AML-193 (cell line): ENCODE measurements at places on chromosomes 7 and 10.

- no peak for DNase-seq
Observed at GRCh38 chr10:110456046-110456445, 41.7 kb upstream of the DUSP5 start.

- DNase-seq: no peak
Observed at GRCh38 chr10:71442859-71443570, 46.3 kb downstream of the CDH23 start.

DNA sequence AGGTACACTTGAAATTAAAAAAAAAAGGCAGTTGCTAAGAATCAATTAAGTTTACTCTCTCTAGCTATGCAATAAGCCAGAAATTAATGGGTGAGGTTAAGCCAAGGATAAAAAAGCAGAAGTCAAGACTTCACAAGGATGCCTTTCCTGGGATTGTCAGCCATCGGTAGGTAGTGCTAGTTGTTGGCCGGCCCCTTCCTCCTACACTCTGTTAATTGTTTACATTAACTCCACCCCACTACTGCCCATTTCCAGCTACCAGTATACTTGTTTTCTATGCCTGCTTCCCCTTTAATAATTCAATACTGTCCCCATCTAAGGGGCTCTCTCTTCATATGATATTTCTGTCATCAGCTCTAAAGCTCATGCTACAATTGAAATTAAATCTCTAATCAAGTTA lies 461.0 kb downstream of the IPMK start:
- DNase-seq: no peak

- DNase-seq: no peak
Observed at GRCh38 chr10:116702165-116702564, 40.2 kb downstream of the HSPA12A start.

DNA sequence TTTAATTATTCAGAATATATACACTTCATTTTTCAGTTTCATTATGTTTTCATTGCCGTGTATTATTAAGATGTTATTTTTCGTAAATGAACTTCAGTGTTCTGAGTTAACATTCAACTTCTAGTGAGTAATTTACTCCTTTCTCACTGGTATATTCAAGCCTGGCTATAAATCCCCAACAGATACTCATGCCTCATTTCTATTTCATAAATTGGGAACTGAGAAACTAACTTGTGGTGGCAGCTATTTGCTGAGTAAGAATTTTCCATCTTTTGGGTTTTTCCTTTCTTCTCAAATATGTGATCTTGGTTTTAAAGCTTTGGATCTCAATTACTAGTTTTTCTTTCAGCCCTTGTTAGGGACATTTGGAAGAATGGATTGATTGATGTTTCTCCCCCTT lies 281.1 kb downstream of the CDK14 start:
- no peak for DNase-seq

GRCh38 chr10:46318799-46319198 lies 32.0 kb downstream of the ANTXRL start:
- no peak for DNase-seq

- DNase-seq: no peak
Observed at GRCh38 chr7:16904076-16904475, 22.3 kb upstream of the AGR3 start.

- DNase-seq: peak; percentile 39
Observed at GRCh38 chr10:62632071-62632809, 172.3 kb upstream of the ADO start.

DNA sequence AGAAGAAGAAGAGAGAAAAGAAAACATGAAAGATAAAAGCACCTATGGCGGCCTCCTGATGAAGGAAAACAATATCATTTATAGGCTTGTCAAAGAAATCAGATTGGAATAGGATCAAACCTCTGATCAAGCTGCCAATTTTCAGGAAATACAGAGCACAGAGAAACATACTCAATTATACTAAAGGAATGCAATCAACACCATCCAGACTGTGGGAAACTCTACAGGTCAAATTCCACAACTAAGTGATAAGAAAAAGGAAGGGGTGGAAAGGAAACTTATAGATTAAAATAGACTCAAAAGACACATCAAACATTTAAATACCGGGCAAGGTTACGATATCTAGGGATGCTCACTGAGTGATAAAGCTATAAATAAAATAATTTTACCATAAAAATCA lies 39.3 kb downstream of the AOAH start:
- no peak for DNase-seq

DNA sequence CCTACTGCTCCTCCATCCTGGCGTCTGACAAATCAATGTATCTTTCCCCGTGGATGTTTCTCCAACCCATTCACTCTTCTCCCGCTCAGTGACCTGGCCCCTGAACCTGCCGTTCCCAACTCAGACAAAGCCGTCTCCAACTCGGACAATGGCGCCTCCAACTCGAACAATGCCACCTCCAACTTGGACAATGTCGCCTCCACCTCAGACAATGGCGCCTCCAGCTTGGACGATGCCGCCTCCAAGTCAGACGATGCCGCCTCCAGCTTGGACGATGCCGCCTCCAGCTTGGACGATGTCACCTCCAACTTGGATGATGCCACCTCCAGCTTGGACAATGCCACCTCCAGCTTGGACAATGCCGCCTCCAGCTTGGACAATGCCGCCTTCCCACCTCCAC lies 608.6 kb downstream of the DNAJB6 start:
- no peak for DNase-seq

GRCh38 chr10:27986821-27987220 lies 12.1 kb downstream of the ODAD2 start:
- DNase-seq: no peak

- no peak for DNase-seq
Observed at GRCh38 chr10:97509120-97509680, 10.5 kb downstream of the UBTD1 start.

DNA sequence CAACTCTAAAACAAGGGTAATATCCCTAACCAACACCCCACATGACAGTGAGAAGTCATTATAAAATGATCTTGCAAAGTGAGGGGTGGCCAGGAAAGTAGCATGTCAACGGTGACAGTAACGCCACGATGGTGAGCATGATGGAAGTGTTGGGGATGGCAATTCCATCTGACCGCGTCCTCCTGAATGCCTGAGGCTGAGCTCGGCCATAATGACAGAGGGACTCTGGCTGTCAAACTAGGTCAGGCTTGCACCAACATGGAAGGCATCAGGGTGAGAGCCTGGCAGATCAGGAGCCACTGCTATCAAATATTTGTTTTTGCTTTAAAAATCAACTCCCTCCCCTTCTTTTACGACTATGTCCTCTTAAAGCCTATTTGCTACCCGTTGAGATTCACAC lies 55.7 kb upstream of the EFCAB10 start:
- no peak for DNase-seq

DNA sequence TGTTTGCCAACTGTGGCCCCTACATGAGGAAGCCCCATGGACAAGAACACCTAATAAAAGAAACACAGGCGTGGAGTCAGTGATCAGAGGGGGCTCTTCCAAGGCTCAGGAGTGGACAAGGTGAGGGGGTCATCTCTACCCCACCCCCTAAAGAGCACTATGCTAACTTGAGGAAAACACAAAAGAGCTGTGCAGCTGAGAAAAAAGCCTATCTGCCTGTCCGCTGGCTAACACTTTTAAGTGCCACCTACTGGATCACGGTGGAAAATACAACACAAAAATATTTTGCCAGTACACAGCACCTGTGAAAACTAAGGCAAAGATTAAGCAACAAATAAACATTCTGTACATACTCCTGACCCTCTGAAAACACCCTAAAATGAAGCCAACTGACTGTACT lies 53.1 kb upstream of the COBL start:
- DNase-seq: no peak

DNA sequence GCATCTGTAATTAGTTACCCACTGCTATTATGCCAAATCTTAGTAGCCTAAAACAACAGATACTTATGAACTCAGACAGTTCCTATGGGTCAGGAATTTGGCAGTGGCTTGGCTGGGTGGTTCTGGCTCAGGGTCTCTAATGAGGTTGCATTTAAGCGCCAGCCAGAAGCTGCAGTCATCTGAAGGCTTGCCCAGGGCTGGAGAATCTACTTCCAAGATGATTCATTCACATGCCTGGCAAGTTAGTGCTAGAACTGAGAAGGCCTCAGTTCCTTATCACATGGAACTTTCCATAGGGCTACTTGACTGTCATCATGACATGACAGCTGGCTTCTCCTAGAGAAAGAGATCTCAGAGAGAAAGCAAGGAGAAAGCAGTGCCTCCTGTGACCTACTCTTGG lies 121.3 kb downstream of the AVL9 start:
- no peak for DNase-seq

GRCh38 chr10:4825868-4826791 lies at the start of gene AKR1E2:
AKR1E2 (plus strand) TSS chr10:4826207; CDS start chr10:4826325, 118 bp downstream.
- no peak for DNase-seq

GRCh38 chr7:727104-727805 lies at the start of gene PRKAR1B:
PRKAR1B (minus strand) TSS chr7:727281; CDS start chr7:711505, 15,776 bp downstream.
- no peak for DNase-seq

GRCh38 chr7:149777551-149778326 lies 4.4 kb upstream of the ZNF467 start:
- no peak for DNase-seq

GRCh38 chr7:92655346-92655884 lies 65.2 kb upstream of the FAM133B start:
- DNase-seq: no peak

GRCh38 chr7:41698114-41698513 lies 4.8 kb downstream of the INHBA start:
- no peak for DNase-seq

- no peak for DNase-seq
Observed at GRCh38 chr7:56079450-56080185, 13.1 kb downstream of the PHKG1 start.

DNA sequence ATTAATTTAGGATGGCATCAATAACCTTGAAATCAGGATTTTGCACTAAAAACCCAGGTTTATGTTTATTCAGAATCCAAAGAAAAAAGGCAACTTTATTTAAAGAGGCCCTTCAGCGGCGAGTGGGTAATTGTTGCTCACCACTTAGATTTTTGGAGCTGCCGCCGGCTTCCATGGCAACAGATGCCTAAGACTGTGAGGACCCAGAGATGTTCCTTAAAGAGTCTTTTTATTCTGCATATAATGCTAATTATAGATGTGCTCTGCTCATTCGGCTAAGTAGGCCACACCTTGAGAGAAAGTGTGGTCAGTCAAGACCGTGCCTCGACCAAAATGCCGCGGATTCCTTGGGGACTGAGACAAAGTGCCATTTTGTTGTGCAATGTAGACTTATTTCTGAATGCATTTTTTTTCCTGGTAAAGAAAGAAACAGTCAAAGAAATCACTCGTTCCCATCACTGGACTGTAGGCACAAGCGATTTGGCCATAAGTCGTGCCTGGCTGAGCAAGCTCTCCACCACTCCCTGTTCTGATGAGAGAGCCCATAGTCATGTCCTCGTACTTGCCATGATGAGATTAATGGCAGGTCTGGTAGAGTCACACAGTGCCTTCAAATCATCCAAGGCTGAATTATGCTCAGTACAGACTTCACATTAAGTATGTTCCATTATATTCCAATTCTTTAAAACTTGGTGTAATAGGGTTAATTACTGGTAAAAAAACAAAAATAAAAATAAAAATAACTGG lies 21.4 kb upstream of the MGMT start:
- DNase-seq: no peak
